ENCODE measurements at places on chromosomes 2 and 18.

DNA sequence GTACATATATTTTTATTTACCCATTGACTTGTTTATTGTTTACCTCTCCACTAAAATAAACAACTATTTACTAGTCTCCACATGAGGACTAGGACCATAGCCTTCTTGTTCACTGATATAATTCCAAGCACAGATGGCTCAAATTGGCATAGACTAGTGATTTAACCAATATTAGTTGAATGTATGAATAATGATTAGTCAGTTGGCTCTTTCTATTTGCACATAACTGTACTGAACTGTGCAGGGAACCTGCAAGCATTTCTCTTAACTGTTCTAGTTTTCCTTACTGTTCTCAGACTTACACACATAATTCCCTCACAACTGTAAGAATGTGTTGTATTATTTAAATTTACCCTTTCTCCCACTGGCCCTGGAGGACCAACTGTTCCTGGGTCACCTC is 91.9 kb downstream of the COL3A1 start:
- no peak for DNase-seq

DNA sequence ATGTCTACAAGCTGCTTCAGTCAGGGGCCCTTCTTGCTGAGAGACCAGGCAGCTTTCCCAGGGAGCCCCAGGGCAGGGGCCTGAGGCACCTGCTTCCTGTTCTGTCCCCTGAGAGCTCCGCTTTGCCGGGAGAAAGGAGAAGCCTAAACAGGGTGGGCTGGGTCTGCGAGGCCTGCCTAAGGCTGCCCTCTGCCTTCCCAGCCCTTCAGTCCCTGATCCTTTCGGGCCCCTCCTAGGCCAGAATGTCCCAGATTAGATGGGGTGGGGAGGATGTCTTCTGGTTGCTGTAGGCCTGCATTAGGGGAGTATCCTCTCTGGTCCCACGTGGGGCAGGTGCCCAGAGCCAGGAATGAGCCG is 72.4 kb downstream of the TGOLN2 start:
- DNase-seq: no peak

- DNase-seq: no peak
These were observed 60.6 kb downstream of the CAB39 start for GRCh38 chr2:230773039-230773773.

GRCh38 chr2:72694715-72695496 is 130.9 kb downstream of the EXOC6B start:
- DNase-seq: no peak

- no peak for DNase-seq
These were observed 191.2 kb upstream of the NABP1 start for GRCh38 chr2:191486584-191487320.

- DNase-seq: no peak
These were observed 27.5 kb upstream of the C18orf32 start for GRCh38 chr18:49514577-49514976.

DNA sequence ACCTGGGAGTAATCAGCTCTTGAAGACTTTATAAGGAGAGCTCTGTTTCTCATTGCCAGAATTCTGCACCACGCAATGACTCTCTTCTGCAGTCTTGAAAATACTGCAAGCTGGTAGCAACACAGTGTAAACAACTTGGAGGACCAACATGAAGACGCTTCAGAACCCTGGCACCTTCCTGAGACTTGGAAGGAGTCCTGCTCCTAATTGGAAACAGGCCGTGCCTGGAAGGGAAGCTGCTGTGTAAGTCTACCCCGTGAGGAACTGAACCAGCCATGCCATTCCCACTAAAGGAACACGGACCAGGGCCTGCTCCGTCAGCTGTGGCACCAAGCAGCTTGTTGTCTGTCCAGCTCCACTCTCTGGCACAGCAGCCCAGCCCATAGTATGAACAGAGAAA is 171.1 kb downstream of the PAX3 start:
- DNase-seq: no peak

- DNase-seq: no peak
These were observed 84.0 kb downstream of the EVA1A start for GRCh38 chr2:75476761-75477160.

DNA sequence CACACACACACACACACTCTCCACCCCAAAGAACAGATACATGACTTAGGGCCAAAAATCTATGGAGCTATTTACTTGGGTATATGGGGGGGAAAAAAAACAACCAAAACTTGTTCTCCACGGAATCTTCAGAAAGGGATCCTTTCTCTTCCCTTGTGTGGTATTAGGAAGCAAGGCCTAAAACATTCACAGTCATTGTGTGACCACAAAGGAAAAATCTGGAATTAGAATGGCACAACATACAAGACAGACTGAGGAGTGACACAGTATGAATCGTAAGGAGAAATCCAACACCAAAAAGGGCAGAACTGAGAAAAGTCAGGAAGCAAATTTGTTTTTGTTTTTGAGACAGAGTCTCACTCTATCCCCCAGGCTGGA is 70.3 kb downstream of the ASXL2 start:
- DNase-seq: no peak

DNA sequence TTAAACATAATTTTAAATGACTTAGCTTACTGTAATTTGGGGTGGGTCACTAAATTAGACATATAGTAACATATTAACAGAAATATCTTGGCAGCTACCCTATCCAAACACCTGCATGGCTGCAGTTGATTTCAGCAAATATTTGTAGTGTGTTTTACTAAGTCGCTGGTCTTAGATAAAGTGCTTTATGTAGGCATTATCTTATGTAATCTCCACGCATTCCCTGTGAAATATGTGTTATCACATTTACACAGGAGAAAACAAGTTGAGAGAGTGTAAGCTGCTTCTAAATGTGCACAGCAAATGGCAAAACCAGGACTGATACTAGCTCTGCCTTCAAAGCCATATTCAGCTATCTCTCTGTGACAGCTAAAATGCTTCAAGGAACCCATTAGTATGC is 72.0 kb downstream of the NYAP2 start:
- DNase-seq: no peak

GRCh38 chr18:13797157-13797611 is 26.8 kb upstream of the MC5R start:
- DNase-seq: no peak

DNA sequence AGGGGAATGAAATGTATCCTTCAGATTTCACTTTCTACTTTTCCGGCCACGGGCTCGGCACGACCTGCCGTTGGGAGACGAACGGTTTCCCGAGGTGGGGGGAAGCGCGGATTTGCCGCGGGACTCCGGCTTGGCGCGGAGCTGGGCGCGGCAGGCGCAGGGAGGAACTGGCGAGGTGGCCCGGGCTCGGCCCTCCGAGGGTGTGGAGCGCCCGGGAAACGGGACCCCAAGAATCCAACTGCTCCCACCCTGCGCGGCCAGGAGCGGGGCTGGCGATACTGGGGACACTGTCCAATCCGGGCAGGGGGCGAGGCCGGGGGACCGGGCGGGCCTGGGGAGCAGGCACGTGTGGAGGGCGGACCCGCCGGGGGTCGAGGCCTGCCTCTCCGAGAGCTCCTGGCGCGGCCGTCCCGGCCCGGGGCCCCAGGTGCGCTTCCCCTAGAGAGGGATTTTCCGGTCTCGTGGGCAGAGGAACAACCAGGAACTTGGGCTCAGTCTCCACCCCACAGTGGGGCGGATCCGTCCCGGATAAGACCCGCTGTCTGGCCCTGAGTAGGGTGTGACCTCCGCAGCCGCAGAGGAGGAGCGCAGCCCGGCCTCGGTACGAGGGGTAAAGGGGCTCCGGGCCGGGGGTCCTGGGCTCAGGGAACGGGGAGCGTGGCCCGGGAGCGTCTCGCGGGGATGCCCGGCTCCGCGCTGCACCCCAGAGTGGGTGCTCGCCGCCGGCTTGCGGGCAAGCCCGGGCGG is at the start of gene ANXA4:
ANXA4 (plus strand) TSS at position 560 of the 747 bp plus-strand sequence. CDS start 39,432 bp downstream, outside the sequence.
- peak; percentile 18 for DNase-seq

DNA sequence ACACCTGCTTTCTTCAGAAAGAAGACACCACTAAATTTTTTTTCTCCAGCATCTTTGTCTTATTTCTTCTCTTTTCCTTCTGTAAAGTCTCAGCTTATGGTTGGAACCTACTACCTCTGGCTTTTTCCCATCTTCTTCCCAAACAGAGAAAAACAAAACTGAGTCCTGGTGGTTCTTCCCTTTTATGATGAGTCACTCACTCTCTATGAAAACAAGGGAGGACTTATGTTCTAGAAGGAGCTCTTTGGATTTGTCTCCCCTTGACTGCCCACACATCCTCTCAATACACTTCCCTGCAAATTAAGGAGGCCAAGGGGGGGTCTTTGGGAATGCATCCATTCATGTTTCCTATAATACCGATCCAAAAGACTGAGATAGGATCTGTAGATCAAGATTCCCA is 22.1 kb upstream of the MEIS1 start:
- DNase-seq: no peak

DNA sequence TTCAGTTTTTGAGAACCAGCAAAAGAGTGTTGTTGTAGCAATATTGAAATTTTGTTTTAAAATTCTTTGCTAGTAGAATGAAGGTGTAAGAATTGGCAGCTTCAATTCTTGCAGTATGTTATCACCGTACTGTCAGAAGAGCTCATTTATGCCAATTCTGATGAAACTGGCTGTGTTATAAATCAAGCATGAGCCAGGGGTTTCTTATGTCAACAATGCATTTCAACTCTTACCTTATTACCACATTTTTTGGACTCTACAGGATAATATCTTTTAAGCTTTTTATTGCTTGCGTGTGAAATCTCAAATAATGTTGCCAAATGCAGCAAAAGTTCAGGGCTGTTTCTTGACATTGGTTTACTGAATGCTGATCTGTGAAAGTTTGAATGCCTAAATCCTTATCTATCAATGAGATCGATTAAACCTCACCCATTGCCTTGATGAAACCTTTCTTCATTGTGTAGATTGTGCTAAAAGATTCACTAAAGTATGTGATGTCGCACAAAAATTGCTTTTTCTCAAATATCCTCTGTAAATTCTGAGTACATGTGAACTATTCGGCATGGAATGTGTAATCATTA is 1389.3 kb upstream of the ZEB2 start:
- DNase-seq: no peak

- no peak for DNase-seq
These were observed 34.6 kb downstream of the LOXHD1 start for GRCh38 chr18:46622451-46622850.

- DNase-seq: no peak
These were observed 3.0 kb downstream of the HPCAL1 start for GRCh38 chr2:10305715-10306114.

DNA sequence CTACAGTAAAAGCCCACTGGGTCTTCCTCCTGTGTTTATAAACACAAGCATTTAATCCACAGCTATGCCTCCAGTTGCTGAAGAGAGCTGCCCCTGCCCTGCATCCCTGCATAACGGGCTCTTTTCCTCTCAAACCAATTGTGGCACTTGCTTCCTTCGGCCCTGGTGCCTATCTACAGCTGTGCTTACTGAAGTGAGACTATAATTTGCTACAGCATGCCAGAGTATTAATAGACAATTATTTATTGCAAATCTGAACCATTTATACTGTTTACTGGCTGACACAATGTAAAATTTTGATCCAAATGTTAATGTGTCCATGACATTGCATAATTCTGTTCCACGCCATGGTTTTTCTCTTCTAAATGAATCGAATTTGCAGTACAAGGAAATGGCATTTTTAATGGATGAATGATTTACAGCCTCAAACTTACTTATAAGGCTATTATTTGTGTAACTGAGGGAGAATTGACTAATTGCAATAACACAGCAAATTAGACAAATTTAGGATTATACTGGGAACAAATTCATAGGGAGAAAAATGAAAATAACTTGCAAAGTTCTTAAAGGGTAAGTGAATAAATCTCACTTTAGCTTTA is 457.0 kb upstream of the HNRNPA3 start:
- DNase-seq: no peak

- no peak for DNase-seq
These were observed 63.8 kb downstream of the ACAA2 start for GRCh38 chr18:49749563-49749962.

DNA sequence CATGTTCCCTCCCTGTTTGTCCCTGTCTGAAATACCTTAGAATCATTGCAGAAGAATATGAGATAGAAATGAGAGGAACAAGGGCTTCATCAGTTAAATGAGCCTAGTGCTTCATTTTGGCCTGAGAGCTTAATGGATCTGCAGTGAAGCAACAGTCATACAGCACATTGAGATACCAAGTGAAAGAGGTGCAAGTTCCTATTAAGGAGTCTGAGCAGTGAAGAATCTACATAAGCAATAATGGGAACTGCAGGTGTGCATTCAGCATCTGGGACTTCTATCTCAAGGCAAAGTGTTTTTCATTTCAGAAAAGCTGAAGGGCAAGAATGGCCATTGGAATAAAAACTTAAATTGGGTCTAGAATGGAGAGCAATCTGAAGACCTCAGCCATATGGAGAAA is 323.2 kb upstream of the SLC39A10 start:
- DNase-seq: no peak

- no peak for DNase-seq
These were observed 16.5 kb downstream of the SCG2 start for GRCh38 chr2:223585666-223586065.

GRCh38 chr2:200770847-200771246 is 40.9 kb upstream of the BZW1 start:
- DNase-seq: no peak

DNA sequence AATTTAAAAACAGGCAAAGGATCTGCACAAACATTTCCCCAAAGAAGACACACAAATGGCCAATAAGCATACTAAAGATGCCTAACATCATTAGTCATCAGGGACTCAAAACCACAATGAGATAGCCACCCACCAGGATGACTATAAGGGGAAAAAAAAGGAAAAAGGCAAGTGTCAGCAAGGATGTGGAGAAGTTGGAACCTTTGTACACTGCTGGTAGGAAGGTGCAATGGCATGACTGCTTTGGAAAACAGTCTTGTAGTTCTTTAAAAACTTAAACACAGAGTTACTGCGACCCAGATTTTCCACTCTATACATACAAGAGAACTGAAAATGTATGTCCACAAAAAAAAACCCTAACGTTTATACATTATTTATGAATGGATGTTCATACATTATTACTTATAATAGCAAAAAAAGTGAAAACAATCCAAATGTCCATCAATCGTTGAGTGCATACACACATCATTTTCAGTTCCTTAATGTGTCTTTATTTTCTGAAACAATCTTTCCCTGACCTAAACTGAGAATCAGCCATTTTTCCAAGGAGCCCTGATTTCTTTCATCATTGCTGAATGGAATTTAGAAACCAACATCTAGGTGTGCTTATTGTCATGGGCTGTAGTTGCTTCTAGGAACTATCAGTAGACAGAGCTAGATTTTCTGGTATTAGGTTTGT is 64.7 kb upstream of the TLK1 start:
- DNase-seq: no peak

DNA sequence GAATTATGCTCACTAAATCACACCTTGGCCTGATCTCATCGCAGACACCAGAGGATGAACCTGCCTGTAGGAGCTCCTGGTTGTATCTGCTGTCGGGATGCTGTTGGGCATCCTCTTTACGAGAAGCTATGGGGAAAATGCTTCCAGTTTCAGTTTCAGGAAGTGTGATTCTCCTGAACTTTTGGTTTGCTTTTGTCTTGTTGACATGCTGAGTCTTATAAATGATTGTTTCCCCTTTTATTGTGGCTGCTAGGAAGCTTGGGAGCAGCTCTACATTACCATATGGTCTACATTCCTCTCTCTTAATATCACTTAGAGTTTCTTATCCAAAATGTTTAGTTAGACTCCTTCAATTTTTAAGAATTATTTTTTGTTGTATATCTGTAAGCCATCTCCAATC is 227.5 kb downstream of the MTX2 start:
- no peak for DNase-seq
